ENCODE measurements at places on chromosomes 16 and 17.

DNA sequence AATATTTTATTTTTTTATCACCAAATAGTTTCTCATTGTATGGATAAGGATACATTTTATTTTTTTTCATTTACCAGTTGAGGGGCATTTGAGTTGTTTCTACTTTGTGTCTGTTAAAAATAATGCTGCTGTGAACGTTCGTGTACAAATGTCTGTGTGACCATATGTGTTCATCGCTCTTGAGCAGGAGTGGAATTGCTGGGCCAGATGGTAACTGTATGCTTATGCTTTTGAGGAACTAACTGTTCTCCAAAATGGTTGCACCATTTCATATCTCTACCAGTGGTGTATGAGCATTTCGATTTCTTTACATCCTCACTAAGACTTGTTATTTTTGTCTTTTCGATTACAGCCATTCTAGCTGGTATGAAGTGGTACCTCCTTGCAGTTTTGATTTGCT is 212.5 kb upstream of the N4BP1 start:
- no peak for DNase-seq

DNA sequence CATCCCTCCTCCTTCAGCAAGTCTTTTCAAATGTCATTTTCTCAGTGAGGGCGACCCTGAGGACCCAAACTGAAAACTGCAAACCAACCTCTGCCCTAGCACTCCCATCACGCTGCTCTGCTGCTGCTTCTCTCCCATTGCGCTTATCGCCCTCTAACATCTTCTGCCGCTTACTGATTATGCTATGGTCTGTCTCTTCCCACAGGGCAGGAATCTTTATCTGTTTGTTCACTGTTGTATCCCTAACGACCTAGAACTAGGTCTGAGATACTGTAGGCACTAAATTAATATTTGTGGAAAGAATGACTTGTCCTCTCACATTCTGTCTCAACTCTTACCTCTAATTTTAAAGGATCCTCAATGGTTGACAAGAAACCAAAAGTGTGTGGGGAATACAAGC is 12.5 kb downstream of the ZSCAN32 start:
- DNase-seq = no peak

DNA sequence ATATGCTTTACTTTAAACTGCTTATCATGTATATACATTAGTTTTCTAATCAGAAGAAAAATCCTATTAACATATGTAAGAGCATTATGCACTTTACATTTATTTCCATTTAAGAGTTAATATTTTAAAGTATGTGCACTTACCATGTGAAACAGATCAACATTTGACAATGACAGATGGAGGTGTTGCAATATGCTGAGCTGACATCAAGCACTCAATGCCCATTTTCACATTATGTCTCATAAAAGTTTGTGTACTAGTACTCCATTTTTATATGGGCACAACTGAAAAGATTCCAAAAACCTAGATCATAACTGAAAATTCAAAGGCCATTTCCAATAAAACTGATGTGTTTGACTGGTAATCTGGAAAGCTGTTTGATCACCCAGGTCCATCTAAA is 420.9 kb upstream of the SOX9 start:
- no peak for DNase-seq

- DNase-seq = no peak
Observed at GRCh38 chr16:73483076-73483791, 435.3 kb upstream of the ZFHX3 start.

GRCh38 chr16:66523861-66524354 is 26.0 kb downstream of the TK2 start:
- peak; percentile 64 for DNase-seq

- DNase-seq = peak; percentile 34
Observed at GRCh38 chr17:55037828-55038227, 69.3 kb downstream of the STXBP4 start.

DNA sequence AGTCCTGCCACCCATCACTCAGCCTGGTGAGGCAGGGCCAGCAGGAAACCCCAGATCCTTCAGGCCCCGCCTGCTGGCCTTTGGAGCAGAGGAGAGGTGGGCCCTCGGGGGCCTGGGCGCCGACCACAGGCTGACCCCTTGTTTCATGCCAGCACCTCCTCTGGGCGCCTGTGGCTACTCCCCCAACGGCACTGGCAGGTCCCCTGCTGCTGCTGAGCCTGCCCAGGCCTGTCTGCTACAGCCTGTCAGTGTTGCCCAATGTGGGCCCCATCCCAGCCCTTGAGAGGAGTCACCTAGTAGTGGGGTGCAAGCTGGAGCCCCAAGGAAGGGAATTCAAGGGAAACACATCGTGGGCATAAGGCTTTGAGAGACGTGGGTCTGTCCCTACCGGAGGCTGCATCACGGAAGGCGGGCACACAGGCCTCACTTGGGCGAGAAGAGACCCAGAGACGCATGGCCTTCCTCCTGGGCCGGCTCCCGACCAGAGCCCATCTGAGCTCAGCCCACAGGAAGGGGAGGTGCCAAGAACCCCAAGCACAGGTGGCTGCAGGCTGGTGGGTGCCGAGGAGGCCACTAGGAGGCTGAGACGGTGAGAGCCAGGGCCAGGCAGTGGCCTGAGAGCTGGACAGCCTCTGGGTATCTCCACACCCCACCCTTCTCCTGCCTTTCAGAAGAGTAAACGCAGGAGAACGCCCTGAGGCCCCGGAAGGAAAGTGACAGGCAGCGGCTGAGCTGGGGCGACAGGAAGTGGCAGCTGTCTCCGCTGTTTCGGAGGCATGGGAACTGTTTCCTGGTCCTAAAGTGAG is 8.0 kb upstream of the FASN start:
- DNase-seq = peak; percentile 80

- no peak for DNase-seq
Observed at GRCh38 chr17:527247-527646, 174.6 kb upstream of the RPH3AL start.

DNA sequence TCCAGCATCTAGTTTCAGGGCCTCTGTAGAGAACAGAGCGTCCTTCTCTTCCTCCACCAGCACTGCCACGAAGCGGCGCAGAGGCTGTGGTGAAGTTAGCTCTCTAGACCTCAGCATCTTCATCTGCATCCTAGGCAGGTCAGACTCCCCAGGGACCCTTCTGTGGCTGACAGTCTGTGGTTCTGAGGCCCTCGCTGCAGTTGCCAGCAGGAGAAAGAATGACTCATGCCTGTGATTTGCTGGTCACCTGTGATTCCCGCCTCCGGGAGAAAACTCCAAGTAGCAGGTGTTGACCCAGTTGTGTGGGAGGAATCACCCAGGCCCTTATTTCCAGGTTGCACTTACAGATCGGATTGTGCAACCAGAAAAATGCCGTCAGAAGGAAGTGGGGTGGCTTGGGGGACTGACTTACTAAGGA is 117.3 kb upstream of the CACNG5 start:
- DNase-seq = no peak

DNA sequence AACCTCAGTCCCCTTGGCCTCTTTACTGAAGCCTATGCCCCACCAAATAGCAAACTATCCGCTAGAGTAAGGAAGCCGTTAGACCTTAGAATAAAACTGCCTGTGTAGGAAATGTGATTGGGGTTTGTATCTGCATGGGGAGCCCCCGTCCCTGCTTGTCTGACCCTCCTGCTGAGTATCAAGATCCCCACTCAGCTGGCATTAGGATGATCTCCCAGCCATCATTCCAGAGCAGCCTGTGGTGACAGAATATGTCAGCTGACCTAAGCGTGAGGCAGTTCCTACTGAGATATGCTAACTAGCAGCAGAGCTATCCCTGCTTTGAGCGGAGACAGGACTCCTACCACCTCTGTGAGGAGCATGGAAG is 645 bp upstream of the GFOD2 start:
- peak; percentile 25 for DNase-seq

- no peak for DNase-seq
Observed at GRCh38 chr16:66240631-66241395, 125.7 kb upstream of the CDH5 start.

- DNase-seq = no peak
Observed at GRCh38 chr16:15609286-15609649, 33.7 kb downstream of the MARF1 start.

DNA sequence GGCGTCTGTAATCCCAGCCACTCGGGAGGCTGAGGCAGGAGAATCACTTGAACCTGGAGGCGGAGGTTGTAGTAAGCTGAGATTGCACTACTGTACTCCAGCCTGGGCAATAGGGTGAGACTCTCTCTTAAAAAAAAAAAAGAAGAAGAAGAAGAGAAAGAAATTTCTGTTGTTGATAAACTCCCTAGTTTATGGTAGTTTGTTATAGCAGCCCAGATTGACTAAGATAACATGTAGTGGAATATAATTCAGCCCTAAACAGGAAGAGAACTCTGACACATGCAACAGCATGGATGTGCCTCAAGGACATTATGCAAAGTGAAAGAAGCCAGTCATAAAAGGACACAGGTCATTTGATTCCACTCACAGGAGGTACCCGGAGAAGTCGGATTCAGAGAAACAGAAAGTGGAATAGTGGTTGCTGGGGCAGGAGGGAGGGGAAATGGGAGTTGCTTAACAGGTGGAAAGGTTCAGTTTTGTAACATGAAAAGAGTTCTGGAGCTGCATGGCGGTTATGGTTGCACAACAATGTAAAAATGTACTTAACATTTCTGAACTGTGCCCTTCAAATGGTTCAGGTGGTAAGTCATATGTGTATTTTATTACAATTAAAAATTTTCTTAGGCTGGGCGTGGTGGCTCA is 26.0 kb upstream of the PRM1 start:
- no peak for DNase-seq

DNA sequence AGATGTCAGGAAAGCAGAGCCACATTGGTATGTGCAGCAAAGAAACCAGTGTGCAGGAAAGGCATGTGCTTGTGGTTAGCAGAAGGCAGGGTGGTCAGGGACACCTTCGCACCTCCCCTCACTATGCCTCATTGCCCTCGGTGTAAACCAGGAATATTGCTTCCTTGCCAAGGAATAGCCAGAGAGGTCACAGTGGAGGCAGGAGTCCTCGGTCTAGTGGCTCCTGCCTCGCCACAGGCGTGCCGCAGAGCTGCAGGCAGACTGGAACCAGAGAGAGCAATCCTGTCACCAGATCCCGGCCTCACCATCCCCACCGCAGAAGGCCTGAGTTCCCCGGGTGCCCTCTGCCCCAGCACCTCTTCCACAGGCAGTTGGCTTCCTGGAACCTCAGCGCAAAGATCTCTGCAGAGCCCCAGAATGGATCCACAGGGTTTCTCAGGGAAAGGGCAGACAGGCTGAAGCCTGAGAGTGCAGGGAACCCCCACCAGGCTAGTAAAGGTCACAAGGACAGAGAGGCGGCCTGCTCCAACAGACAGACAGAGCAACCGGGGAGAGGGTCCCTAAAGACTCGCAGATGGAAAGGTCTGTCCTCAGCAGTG is 21.6 kb downstream of the CCDC182 start:
- no peak for DNase-seq

DNA sequence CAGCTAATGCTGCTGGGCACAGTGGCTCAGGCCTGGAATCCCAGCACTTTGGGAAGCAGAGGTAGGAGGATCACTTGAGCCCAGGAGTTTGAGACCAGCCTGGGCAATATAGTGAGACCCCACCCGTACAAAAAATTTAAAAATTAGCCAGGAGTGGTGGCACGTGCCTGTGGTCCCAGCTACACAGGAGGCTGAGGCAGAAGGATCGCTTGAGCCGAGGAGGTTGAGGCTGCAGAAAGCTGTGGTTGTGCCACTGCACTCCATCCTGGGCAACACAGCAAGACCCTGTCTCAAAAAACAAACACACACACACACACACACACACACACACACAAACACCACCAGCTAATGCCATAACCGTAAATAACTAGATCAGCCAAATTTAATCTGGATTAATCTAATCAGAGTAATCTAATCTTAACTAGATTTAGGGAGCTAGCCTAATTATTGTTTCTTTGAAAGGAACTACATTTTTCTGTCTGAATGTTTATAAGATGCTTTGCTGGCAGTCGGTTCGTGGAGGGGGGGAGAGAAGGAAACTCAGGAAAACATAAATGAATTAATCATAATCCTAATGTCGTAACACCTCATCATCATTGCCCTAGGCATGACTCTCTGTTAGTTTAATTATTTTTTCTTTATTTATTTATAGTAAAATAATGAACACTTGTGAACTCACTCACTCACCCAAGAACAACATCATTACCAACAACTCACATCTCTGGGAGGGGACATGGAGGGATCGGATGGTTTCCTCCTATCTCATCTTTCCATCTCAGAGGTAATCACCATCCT is 12.5 kb upstream of the RBBP6 start:
- DNase-seq = no peak

DNA sequence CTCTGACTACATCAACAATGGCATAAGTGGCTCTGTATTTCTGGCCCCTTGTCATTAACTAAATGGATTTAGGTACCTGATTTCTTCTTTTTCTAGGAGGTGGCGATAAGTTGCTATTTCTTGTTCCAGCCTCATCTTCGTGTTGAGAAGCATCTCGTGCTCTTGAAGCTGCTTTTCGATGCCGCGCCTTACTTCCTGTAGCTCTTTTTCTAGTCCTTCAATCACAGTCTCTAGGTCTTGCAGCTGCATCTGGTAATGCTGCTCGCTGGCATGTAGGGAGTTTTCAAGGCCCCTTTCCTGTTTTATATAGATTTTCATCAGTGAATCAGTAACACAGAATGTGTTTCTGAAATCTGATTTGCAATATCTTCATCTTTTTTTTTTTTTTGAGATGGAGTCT is 5.1 kb downstream of the KRT222 start:
- peak; percentile 20 for DNase-seq

DNA sequence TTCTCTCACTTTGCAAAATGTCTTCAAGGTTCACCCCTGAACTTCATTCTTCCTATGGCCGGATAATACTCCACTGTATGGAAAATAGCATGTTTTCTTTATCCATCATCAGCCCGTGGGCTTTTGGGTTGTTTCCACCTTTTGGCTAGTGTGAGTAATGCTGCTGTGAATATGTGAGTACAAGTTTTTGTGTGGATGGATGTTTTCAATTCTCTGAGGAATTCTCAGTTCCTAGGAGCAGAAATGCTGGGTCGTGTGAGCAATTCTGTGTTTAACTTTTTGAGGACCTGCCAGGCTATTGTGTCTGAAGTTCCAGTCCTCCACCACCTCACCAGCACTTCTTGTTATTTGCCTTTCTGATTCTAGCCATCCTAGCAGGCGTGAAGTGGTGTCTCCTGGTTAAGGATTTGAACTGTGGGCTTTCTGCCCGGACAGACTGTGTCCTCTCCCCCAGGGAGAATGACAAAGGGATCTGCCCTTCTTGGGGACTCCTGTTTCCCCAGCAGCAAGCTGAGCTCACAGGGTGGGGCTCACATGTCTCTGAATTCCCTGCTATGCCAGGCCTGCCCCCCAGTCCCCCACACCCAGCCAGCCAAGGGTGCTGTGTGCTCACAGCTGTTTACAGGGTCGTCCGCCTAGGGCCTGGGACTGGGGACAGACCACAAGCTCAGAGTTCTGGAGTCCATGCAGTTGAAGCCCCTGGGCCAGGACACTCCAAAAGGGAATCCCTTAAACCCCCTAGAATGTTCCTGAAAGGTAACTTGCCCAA is 92.2 kb upstream of the CIBAR2 start:
- no peak for DNase-seq
